NCI-H524 treated with DMSO at 0.1 percent for 48 hours (cell line): ENCODE measurements at places on chromosomes 11 and 22.

DNA sequence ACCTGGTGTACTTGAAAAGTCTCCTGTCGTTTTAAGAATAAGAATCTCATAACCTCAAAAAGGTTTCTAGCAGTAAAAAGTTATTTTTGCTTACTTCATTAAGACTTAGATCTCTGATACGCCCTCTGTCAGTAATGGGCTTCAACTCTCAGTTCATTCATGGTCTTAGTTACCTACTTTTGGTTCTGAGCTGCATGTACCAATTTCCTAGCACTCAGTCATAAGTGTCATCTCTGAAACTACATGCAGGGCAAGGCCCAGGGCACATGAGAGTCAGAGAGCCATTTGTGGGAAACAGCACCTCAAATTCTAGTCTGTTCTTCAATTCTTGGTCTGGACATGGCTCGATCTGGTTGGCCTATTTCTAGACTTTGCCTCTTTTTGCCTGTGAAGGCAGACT, 838.4 kb downstream of the FAM181B start:
- DNase-seq, result no peak

GRCh38 chr11:119584193-119585042, 144.6 kb downstream of the NECTIN1 start:
- no peak for DNase-seq

DNA sequence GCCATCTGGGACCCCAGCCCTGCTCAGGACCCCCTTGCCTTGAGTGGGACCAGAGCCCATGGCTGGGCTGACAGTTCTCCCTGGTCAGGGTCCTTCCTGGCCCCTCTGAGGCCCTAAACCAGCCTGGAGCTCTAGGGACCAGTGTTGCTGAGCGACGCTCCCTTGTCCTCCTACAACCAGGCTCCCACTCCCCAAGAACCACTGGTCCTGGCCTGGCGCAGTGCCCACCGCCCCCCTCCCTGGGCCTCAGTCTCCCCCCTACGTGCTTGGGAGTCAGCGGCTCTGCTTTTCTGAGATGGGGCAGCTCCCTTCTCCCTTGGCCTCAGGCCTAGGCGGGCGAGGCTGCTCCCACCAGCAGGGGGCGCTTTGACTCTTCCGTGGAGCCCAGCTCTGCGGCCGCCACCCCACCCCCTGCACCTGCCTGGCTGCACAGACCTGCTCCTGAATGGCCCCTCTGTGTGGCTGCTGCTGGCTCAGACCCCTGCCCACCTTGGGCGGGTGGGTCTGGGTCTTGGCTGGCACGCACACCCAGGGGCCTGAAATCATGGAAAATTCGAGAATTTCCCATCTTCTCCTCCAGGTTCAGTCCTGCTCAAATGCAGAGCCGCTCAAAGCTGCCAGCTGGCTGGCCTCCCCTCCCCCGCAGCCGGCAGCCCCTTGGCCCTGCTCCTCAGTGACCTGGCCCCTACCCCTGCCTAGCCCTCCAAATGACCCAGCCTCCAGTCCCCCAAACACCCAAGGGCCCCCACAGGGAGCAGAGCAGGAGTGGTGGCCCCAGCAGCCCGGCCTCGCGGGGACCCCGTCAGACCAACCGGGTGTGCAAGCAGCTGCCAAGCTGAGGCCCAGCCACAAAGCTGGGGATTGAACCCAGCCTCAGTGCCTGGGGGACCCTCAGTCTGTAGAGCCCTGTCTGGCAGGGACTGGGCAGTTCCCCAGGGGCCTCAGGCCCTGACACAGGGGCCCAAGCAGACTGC, 9.1 kb downstream of the PRR33 start:
- no peak for DNase-seq

- DNase-seq, result no peak
Observed at GRCh38 chr11:76193219-76193618, 13.1 kb downstream of the WNT11 start.

- DNase-seq, result no peak
Observed at GRCh38 chr22:44392446-44392921, 79.7 kb upstream of the SHISAL1 start.

GRCh38 chr11:119000906-119001305, 3.0 kb downstream of the CENATAC start:
- no peak for DNase-seq

GRCh38 chr22:17920992-17921650, 103.2 kb downstream of the MICAL3 start:
- DNase-seq, result no peak

GRCh38 chr22:25404556-25404927, 159.9 kb upstream of the GRK3 start:
- DNase-seq, result no peak

DNA sequence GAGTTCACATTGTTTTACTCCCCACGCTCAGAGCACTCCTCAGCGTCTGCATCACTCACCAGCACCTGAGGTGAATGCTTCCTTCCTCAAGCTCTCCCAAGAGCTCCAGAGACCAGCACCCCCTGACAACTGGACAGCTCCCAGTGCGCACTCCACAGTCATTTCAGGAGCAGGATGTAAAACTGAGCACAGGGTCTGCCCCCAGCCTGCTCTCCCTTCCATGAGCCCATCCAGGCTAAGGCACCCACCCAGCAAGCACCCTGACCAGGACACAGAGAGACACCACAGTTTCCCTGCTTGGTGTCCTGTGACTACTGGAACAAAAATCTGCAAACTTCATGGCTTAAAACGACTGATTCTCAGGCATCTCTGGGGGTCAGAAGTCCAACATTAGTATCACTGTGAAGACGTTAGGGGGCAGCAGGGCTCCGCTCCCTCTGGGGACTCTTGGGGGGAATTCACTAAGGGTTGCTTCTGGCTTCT, 3.3 kb downstream of the SCGB1D2 start:
- DNase-seq, result no peak

DNA sequence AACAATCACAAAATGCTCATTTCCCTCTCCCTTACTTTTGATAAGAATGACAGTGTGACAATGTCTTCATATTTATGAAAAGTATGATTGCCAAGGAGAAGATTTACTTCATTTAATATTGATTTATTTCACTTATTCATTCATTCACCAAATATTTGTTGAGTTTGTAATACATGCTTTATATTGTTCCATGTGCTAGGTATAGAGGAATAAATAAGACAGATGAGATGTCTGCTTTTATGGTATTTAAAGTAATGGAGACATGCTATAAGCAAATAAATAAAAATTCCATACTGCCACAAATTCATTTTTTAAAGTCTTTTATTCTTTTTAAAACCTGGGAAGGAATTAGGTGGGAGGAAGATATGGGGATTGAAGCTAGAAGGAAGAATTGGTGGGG, 289.4 kb downstream of the GUCY1A2 start:
- DNase-seq, result no peak

DNA sequence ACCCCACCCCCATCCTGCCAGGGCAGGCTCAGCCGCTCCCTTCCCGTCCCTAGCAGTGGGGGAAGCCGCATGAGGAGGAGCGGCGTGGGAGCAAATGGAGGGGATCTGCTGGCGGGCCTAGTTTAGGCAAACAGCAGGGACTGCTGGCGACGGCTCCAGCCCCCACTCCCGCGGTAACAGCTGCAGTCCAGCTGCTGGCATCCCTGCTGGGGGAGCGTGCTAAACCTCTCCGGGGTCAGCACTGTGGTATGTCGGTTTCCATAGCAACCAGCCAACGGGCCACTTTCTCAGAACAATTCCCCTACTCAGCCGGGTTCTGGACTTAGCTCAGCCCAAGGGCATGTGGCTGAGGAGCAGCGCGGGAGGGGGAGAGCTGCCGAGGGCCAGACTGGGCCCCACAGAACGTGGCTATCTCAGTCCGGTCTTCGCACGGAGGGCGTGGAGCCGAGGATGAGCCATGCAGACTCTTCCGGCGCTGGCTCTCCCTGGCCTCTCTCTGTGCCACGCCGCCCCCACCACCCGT, 98.8 kb downstream of the PKNOX2 start:
- DNase-seq, result no peak

DNA sequence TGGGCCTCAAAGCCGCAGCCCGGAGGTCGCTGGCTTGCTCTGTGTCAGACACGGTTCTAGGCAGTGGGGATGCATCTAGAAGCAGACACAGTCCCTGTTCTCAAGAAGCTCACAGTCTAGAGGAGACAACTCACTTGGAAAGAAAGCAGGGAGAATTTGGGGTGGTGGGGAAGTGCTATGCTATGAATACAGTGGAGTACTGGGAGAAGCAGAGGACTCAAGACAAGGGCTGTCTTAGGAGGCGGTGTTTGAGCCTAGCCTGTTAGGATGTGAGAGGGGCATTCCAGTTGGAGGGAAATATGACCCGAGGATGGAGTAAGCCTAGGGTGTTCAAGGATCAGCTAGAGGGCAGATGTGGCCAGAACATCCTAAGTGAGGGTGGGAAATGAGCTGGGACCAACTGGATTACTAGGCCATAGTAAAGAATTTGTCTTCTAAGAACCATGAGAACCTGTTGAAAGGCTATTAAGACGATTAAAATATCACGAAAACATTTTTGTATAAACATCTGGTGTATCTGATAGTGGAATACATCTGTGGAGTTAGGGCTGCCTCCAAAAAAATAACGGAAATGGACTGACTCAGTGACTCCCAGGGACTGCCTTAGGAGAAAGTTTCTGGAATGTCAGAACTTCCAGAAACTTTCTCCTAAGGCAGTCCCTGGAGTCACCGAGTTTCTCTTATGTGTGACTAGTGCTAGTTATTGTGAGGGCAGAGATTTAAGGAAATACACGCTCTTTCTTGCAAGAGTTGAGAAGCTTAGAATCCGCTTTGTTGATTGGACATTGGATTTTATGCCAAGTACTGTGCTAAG, 1.1 kb upstream of the PITPNB start:
- DNase-seq, result peak; percentile 76

DNA sequence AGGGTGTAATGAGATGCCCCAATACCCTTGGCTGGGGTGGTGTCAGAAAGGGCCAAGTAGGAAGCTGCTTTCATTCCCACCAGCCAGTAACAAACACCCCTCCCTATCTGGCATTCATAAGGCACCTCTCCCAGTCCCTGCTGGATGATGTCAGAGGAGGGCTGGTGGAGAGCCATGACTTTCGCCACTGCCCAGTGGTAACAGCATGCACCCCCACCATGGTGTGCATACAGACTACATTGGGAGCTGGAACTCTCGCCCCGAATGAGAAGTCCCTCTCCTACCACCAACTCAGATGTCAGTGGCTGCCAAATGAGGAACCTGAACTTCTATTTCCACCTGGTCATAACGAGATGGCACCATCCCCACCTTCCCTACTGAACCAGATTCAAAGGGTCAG, 73.3 kb downstream of the SGSM3 start:
- DNase-seq, result no peak

- DNase-seq, result no peak
Observed at GRCh38 chr11:130070846-130071200, 1.1 kb downstream of the APLP2 start.

GRCh38 chr11:94934846-94935245, 38.5 kb downstream of the CWC15 start:
- no peak for DNase-seq

GRCh38 chr11:116167706-116168458, 604.9 kb downstream of the BUD13 start:
- no peak for DNase-seq

GRCh38 chr22:39080052-39080762, 3.1 kb downstream of the APOBEC3G start:
- DNase-seq, result no peak

GRCh38 chr11:60924110-60924905, at the start of gene TMEM132A:
TSS of gene TMEM132A (plus strand) at chr11:60924460. CDS start at chr11:60924634, 174 bp downstream.
- DNase-seq, result peak; percentile 23

DNA sequence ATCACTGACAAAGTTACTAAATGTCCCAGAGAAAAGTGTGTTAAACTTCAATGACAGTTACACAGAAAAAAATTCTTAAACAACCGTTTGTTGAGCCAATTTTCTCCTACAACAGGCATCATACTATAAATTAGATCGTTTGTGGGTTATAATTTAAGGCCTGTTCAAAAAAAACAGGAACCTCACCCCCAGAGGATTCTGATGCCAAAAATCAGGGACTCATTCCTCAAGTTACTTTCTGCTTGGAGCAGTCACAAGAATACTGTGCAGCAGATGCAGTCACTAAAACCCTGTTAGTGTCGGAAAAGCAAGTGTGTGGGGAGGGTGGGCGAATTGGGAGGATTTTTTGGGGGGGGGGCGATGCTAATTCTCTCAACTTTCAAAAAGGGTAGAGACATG, 657 bp downstream of the CWC15 start:
- DNase-seq, result no peak

GRCh38 chr11:67996622-67997474, 7.0 kb downstream of the UNC93B1 start:
- no peak for DNase-seq

DNA sequence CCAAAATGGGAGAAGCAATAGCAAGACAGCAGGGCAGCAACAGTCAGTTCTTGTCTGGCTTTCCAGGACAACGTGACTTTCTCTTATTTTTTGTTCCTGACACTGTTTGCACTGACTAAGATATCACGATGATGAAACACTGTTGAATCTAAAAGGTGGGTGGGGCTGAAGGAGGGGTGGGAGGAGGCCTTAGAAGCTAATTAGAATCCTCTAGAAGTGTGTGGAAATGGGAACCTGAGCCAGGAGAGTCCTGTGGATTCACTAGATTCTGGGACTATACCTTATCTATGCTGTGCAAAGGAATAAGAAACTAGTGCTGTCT, 300.3 kb downstream of the ST3GAL4 start:
- DNase-seq, result no peak

DNA sequence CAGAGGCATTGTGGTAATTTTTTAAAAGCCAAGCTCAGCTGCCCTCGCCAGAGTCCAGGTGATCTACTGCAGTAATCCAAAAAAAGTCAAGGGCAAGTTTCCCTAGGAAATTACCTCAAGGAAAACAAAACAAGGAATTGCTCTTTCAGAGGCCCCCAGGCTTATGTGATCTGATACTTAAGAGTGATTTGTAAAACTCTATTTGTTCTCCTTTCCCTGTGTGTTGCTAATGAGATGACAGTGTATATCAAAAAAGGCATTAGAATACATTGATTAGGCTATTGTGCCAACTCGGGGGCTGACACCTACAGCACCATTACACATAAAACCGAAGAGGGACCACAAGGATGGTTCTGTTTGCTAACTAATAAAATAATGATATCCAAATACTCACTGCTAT, 44.5 kb upstream of the CHRM4 start:
- DNase-seq, result no peak

GRCh38 chr11:130223291-130223971, 63.8 kb downstream of the ST14 start:
- no peak for DNase-seq

GRCh38 chr22:37983860-37984791, at the start of gene SOX10:
TSS of gene SOX10 (minus strand) at chr22:37984555. CDS start at chr22:37983784, 771 bp downstream.
- DNase-seq, result no peak

- no peak for DNase-seq
Observed at GRCh38 chr11:74427384-74427886, 29.2 kb upstream of the PGM2L1 start.

DNA sequence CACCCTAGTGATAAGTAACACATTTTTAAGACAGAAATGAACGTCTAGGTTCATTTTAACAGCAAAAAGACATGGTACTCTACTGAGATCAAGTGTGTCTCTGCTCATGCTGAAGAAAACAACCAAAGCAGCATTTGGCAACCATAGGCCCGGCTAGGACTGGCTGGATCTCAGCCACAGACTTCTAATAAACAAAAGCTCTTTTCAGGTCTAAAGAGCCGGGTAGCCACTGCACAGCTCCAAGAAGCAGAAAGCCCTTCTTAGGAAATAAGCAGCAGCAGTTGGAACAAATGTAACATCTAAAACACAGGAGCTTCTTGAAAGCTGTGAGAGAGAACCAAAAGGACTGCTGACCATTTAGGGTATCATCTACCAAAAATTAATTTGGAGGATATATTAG, 37.6 kb downstream of the PITPNB start:
- DNase-seq, result no peak

GRCh38 chr22:28998681-28999080, 63.0 kb downstream of the C22orf31 start:
- no peak for DNase-seq

GRCh38 chr11:110755941-110756340, 43.7 kb upstream of the ARHGAP20 start:
- DNase-seq, result no peak

GRCh38 chr22:49785046-49785521, 42.6 kb downstream of the BRD1 start:
- no peak for DNase-seq
